IPS DF 19.7 (cell line): ENCODE measurements at places on chromosomes 5 and 9.

- DNase-seq, result no peak
These were observed 43.0 kb upstream of the NOTCH1 start for GRCh38 chr9:136588663-136589464.

GRCh38 chr5:169875731-169876130 is 104.6 kb downstream of the INSYN2B start:
- no peak for DNase-seq

DNA sequence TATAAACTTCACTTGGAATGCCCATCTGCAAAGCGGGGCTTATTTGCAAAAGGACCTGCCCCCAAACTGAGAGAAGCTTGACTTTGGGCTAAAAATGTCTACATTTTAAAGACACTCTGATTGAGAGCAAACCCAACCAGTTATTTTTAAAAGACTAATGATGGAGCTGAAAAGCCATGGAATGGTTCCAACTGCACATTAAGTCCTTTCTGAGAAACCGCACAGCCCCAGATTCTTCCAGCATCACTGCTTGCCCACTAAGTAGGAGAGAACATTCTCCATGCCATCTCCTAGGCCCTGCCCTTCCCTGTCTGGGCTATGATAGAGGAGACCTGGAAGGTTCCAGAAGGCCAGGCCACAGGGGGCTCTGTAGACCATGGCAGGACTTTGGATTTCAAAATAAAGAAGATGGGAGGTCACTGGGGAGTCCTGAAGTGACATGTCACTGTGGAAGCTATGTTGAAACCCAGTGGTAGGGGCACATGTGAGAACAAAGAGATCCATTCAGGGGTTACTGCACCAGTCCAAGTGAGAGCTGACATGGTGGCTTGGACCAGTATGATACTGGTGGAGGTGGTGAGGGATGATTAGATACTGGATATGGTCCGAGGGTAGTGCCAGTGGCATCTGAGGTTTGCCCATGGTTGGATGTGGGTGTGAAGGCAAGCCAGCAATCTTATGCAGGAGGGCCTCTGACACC is 179.2 kb downstream of the DAB2IP start:
- DNase-seq, result no peak

GRCh38 chr5:57102905-57103255 is 71.0 kb upstream of the GPBP1 start:
- no peak for DNase-seq

- DNase-seq, result peak; percentile 35
These were observed 93.3 kb downstream of the TLE1 start for GRCh38 chr9:81595887-81596543.

DNA sequence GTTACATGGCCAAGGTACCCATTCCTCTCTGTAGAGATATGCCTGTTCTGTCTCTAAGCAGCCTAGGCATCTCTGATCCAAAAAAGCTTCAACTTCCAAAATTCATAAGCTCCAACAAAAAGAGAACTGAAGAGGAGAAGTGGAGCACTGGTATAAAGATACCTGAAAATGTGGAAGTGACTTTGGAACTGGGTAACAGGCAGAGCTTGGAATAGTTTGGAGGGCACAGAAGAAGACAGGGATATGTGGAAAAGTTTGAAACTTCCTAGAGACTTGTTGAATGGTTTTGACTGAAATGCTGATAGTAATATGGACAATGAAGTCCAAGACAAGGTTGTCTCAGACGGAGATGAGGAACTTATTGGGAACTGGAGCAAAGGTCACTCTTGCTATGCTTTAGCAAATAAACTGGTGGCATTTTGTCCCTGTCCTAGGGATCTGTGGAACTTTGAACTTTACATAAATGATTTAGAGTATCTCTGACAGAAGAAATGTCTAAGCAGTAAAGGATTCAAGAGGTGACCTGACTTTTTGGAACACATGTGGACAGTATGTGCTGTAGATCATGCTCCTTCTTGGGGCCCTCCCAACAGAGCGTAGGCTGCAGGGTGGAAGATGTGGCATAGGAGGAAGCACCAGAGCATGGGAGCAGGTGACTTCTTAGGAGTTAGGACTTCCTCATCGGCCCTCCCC is 162.2 kb upstream of the TRIM32 start:
- DNase-seq, result no peak

DNA sequence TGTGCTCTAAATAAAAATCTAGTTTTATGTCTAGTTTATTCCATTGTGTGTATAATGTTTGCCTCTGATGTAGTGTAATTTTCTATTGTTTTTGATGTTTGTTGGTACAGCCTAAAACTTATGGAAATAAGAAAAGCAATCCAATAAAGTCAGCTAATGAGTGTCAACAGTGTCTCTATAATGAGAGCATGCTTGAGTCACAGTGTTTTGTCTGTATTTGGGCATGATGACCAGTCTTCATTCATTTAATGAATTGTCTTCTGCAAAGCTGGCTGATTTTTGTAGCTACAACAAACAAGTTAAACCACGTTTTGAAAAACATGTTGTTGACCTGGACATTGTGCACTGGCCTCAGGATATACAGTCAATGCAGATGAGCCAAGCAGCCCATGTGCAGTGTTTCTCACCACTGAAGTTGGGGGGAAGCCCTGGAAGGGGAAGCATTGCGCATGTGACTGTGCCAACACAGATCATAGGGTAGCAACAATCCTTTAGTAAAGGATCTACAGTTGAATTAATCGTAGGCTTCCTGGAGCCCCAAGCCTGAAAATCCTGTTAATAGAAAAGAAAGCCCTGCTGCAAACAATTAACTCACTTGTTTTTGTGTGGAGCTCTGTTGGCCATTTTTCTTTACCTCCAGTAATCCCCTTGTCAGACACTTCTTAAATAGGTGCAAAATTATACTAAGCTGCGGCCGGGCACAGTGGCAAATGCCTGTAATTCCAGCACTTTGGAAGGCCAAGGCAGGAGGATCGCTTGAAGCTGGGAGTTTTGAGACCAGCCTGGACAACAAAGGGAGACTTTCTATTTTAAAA is 88.0 kb downstream of the INIP start:
- DNase-seq, result no peak

DNA sequence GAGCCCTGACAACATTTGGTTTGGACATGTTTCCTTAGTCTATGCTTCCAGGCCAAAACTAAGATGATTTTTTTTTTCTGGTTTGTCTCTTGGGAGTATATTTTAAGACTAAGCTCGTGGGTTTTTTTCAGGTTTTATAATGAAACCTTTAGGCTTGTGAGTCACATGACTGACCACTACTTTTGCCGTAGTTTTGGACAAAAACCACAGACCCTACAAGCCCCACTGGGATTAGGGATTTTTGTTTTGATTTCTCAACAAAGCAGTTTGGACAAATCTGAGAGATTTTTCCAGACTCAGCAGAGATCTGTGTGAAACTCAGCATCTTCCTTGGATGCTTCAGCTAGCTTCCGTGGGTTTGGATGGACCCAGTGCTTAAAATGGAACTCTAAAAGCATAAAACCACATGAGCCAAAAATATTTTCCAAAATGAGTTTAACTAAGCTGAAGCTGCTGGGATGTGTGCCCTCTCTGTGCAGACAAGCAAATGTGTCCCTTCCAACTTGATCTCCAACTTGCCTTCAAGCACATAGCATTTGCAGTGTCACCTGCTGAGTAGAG is 70.3 kb upstream of the SMIM15 start:
- DNase-seq, result no peak

DNA sequence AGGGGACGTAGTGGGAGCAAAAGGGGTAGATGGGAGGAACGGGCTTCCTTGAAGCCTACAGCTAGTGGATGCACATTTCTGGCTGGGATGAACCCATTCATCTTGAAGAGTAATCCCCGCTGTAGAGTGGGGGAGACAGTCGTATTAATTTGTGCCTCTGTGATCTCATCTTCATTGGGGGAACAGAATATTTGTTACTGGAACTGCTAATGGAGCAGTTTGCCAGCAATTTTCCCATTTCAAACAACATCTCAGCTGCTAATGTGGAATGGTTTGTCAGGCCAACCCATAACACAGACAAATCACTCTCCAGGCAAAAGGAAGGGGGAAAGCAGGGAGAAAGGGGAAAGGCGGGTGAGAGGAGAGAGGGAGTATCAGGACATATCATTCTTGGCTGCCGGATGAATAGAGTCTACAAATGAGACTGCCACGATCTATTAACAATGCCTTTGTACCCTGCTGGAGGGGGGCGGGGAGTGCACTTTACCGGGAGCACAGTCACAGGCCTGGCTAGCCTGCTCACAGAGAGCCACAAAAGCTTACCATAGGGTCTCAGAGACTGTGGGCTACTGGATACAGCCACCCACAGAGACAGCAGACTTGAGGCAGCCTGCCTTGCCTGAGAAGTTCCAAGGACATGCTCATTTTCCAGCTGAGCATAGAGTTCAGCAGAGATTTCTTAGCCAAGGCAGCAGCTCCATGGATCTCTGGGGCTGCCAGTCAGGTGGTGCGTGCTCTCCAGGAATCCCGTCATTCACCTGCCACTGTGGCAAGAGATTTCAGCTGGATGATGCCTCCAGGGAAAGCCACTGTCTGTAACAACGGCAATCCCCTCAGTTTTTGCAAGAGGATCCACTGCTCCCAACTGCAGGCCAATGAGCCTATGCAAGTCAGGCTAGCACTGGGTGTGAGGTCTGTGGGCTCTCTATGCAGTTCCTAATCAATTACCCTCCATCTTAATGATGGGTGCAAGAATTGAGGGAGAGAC is 217.7 kb upstream of the PANK3 start:
- DNase-seq, result no peak

GRCh38 chr5:148809781-148810524 is 16.5 kb upstream of the ADRB2 start:
- no peak for DNase-seq
